ENCODE measurements at places on chromosomes 6 and 20.

GRCh38 chr6:159490298-159490937 is 202.6 kb downstream of the SOD2 start:
- no peak for DNase-seq

GRCh38 chr6:93685494-93685893 is 266.1 kb upstream of the EPHA7 start:
- DNase-seq: no peak

DNA sequence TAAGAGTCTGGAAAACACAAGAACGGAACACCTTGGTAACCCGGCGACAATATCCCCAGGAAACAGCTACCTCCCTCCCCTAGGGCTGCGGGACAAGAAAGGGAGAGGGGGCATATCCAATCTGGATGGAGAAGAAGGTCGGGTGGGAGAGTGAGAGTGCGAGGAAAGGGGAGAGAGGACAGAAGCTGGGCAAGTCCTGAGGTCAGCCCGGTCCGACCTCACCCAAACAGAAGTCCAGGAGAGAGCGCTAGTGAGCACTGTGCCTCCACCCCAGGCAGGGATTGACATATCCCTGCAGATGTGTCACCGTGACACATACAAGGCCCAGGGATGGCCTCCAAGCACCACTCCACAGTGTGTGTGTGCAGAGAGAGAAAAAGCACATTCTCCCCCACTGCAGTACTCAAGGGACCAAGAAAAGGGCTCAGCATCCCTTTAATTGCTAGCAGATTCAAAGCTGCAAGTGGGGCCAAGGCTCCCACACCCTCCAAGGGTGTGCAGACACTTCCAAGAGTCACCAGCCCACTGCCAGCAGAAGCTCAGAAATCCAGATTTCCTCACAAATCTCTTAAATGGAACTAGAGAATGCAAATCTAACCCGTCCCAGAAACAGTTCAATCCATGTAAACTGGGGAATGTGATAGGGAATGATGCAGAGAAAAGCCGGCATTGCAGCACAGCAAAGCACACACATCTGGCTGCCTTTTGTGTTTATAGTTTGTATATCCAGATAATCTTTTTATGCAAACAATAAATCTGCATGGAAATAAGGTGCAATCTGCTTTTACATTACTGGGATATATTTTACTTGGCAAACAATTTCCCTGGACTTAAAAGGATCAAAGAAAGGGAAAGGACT is 3.1 kb downstream of the PXDC1 start:
- no peak for DNase-seq

DNA sequence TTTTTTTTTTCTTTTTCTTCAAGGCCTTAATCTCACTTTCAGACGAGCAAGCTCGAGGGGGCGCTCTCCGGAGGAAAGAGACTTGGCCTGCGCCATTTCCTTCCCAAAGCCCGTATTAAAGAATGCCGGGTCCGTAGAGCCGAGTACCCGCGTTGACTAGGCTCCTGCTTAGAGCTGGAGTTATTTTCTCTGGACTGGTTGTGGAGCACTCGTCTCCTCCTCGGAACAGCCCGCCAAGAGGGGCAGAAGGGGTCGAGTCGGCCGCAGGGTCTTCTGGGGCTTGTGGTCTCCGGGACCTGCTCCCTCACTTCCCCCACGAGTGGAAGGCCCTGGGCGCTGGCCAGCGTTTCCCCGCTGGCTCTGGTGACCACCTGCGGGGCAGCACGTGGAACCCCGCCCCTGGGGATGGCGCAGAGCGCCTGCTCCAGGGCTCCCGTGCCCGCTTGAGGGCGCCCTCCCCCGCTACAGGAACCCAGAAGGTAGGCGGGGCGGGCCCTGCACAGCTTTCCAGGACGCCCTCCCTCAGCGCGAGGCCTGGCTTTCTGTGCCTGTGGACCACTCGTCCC is 2.7 kb upstream of the MEI4 start:
- DNase-seq: no peak

DNA sequence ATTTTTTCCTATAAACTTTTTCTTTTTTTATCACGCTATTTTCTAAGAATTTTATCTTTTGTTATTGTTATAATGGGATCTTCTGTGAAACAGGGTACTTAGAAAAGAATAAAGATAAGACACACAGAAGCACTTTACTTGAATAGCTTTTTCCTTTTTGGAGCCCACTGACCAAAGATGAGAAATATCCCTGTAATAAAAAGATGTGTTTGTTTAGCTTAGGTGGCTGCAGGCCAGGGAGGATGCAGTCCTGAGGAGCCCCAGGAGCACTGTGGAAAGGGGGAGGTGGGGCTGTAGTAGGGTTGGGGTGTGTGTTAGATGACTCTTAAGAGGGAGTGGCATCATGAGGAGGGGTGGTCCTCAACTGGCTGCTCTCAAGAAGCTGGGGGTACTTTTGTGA is 128.6 kb downstream of the ARID1B start:
- DNase-seq: no peak

DNA sequence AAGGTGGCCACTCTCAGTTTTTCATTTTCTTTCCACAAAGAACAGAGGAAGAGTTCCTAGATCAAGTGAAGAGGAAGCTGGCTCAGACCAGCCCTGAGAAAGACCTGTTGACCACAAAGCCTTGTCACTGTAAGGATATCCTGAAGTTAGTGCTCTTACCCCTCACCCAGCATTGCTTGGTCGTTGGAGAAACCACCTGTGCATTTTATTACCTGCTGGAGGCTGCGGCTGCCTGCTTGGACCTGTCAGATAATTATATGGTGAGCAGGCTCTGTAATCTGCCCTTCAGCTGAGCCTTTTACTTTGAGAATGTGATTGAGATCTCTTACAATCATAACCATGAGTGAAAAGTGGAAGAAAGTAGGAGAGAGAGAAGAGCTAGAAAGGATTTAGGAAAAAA is 21.9 kb downstream of the TREML1 start:
- no peak for DNase-seq

- no peak for DNase-seq
Measured at GRCh38 chr6:11231564-11232192, 790 bp downstream of the NEDD9 start.

DNA sequence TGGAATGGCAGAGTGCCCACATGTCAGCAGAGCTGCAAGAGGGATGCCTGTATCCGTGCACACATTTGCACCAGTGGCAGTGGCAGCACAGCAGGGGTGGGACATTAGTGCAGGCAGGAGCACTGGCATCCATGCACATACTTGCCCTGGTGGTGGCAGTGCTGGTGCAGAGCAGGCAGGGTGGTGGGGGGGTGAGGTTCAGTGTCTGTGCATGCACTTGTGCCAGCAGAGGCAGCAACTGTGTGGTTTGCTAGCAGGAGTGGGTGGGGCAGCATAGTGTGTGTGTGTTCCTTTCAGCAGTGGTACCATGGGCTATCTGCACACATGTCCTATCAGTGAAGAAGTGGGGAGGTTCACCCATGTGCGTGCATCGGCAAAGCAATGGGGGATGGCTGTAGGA is 151.6 kb downstream of the EPM2A start:
- no peak for DNase-seq

- no peak for DNase-seq
Measured at GRCh38 chr6:7897461-7898192, 13.0 kb downstream of the TXNDC5 start.

- no peak for DNase-seq
Measured at GRCh38 chr6:7512320-7512719, 29.2 kb upstream of the DSP start.

GRCh38 chr6:46175446-46175845 is 4.7 kb upstream of the ENPP5 start:
- no peak for DNase-seq

- DNase-seq: no peak
Measured at GRCh38 chr6:26360451-26361416, 4.3 kb upstream of the BTN3A2 start.

- DNase-seq: peak; percentile 23
Measured at GRCh38 chr20:38692436-38693411, 31.6 kb upstream of the SLC32A1 start.

DNA sequence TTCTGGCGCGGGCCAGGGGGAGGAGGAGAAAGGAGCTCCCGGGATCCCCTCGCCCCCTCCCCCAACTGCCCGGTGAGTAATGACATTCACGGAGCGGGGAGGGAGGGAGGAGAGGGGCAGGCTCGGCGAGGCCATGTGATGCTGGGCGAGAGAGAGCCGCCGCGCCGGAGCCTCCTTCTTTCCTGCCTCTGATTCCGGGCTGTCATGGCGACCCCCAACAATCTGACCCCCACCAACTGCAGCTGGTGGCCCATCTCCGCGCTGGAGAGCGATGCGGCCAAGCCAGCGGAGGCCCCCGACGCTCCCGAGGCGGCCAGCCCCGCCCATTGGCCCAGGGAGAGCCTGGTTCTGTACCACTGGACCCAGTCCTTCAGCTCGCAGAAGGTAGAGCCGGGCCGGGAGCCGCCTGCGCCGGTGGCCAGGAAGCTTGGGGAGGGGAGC is at the start of gene GDAP1L1:
Gene GDAP1L1 (plus strand): TSS at position 178 of the 441 bp plus-strand sequence. CDS start 27 bp downstream, at position 205.
- DNase-seq: no peak

- DNase-seq: no peak
Measured at GRCh38 chr20:62807444-62808210, 3.0 kb downstream of the OGFR start.

- no peak for DNase-seq
Measured at GRCh38 chr6:20024316-20024673, 187.1 kb downstream of the ID4 start.

DNA sequence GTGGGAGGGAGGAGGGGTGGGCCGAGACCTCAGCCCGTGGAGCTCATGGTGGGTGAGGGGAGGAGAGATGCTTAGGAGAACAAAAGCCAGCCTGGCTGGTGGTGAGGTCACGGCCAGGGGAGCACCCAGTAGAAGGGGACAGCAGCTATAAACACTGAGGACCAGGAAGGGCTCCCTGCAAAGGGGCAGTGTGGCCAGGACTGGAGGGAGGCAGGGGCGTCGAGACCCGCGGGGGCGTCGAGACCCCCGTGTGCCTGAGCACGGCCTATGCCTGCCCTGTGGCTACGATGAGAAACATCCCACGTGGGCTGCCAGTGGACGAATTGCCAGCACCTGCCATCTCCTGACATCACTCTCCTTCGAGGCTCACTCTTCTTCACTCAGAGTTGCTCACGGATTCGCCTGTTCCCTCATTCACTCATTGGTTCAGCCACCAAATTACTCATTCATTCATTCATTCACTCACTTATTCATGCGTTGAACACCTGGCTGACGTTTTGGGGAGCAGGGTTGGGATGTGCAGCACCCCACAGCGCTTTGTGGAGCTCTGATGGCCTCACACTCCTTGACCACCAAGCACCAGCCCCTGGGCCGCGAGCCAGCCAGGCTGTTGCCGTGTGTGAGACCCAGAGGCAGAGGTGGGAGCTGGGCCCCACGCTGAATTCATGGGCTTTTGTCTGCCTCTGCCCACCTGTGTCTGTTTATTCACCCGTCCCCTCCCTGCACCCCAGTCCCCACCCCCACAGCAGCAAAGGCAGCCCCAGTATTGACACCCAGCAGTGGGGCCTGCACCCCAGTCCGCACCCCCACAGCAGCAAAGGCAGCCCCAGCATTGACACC is 61.2 kb upstream of the BHLHE23 start:
- no peak for DNase-seq

GRCh38 chr6:12421596-12421995 is 131.4 kb downstream of the EDN1 start:
- no peak for DNase-seq

GRCh38 chr6:45531999-45532595 is 154.4 kb upstream of the SUPT3H start:
- no peak for DNase-seq

DNA sequence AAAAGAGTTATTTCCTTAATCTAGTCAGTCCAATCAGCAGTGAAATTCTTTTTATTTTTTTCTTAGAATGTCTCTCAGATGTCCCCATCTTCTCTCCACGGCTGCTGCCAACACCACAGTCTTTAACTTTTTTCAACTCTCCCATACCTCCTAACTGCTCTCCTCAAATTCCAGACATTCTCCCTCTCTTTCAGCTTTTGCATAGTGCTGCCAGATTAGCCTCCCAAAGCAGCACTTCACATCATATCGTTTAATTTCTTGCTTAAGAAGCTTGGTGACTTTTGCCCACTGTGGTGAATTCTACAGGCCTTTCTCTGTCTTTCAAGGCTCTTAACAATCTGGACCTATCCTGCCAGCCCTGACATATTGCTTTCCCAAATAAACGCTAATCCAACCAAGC is 233.4 kb downstream of the UST start:
- no peak for DNase-seq

DNA sequence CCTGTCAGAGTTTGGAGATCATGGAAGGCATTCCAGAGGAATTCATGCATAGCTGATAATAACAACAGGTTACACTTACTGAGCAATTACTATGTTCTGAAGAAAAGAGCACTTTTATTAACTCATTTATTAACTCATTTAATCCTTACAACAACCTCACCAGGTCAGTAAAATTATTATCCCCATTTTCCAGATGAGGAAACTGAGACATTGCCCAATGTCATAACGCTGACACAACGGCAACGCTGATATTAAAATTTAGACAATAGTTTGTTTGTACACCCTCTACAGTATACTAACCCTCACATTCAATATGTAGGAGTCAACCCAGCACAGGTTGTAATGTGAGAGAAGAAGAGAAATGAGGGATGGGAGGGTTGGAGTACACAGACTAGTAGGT is 105.0 kb downstream of the RNGTT start:
- no peak for DNase-seq

- no peak for DNase-seq
Measured at GRCh38 chr6:149086363-149086762, 231.1 kb upstream of the TAB2 start.

- DNase-seq: no peak
Measured at GRCh38 chr6:154466139-154466538, 44.3 kb downstream of the CNKSR3 start.

GRCh38 chr20:20711413-20711812 is 1.0 kb downstream of the RALGAPA2 start:
- no peak for DNase-seq

GRCh38 chr20:50992733-50993457 is 30.0 kb downstream of the KCNG1 start:
- no peak for DNase-seq

DNA sequence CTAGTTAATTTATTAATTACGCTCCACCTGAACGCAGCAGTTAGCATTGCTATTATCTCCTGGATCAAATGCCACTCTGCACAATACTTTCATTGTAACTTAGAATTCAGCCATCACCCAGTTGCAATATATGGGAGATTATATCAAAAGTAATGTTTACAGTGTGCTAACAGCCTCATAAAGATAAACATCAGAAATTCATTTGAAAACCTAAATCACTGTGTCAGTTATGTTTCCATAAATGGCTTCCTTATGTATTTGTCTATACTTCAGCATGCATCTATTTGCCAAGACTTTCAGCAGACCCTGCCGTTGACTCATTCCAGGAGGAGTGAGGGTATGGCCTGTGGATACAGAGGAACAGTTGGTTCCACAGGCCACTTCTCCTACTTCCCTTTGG is 300.1 kb downstream of the TFAP2B start:
- DNase-seq: no peak

DNA sequence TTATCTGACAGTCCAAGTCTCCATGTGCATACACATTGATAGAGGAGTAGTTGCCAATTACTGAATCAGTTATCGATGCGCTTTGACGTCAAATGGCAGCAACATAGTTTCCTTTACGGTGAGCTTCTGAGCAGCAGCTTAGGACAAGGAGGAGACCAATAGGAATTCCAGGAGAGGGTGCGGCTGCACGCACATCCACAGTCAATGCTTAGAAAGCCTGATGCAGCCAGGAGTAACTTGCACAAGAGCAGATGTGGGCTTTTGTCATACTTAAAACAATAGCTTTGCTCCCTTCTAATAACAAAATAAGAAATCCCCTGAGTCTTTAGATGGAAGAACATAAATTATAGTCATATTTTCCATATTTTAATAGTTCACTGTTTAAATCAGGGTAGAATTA is 442.1 kb downstream of the BCKDHB start:
- DNase-seq: no peak

All from glomerular endothelial cell (primary cell).